ENCODE measurements at places on chromosomes 4 and X.

- DNase-seq = no peak
Measured at GRCh38 chr4:38834570-38834969, 22.0 kb downstream of the TLR6 start.

DNA sequence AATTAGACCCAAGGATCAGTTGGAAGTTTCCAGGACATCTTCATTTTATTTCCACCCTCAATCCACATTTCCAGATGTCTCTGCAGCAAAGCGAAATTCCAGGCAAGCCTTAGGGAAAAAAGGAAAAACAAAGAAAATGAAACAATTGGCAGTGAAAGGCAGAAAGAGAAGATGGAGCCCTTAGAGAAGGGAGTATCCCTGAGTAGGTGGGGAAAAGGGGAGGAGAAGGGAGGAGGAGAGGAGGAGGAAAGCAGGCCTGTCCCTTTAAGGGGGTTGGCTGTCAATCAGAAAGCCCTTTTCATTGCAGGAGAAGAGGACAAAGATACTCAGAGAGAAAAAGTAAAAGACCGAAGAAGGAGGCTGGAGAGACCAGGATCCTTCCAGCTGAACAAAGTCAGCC is at the start of gene PLP1:
Gene PLP1, plus strand, starts transcription at position 295 of the 400 bp plus-strand sequence. CDS start 156 bp downstream, outside the sequence.
- DNase-seq = no peak

GRCh38 chrX:91414713-91415112 is 19.9 kb upstream of the PABPC5 start:
- DNase-seq = no peak

DNA sequence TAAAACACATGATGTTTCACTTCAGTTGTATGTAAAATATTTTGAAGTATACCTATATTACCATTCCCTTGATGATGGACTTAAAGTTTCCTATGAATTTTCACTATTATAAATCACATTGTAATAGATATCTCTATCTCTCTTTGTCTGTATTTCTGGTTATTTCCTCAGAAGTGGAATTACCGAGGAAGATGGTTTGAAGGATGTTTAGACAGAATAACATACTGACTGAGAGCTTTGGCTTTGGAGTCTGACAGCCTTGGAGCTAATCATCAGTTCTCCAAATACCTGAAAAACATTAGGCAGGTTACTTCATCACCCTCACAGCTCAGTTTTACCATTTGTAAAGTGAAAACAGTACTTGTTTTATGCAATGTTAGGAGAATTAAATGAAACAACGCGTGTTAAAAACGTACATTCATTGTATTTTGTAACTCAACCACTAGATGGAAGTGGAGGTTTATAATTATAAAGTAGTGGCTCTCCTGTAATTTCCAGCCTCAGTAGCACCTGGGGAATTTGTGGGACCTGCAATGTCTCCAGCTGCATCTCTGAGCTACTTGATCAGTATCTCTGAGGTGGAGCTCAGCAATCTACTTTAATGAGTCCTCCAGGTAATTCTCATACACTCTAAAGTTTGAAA is 14.3 kb downstream of the JCHAIN start:
- DNase-seq = no peak

DNA sequence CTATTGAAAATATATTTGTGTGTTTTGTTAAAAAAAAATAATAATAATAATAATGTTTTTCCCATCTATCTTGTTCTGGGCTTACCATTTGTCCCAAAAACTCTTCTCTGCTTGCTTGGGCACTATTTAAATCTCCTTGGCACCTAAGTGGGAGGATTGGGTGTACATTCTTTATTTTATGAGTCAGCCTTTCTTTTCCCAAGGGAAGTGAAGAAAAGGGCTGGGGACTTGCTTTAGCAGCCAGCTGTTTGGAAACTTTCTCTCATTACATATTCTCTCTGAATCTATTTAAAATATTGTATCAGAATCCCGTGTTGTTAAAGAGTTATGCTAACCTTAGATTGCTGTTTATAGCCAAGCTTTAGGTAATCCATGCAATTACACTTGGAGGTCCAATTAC is 2332.4 kb downstream of the ARAP2 start:
- no peak for DNase-seq

DNA sequence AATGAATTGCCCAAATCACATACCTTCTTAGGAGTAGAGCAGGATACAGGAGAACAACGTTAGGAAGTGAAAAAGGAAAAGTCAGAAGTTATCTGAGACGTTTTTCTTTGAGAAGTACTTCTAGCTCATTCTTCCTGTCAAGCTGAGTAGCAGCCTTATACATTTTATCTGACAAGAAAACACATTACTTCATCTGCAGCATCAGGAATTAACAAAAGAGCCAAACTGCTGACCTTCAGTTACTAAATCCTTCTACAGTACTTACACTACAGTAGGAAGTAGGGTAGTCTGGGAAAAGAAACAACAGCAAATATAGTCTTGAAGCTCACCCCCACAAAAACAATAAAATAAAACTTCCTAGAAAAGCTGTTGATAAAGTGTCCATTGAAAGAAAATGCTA is 57.0 kb downstream of the ATP11C start:
- DNase-seq = no peak

DNA sequence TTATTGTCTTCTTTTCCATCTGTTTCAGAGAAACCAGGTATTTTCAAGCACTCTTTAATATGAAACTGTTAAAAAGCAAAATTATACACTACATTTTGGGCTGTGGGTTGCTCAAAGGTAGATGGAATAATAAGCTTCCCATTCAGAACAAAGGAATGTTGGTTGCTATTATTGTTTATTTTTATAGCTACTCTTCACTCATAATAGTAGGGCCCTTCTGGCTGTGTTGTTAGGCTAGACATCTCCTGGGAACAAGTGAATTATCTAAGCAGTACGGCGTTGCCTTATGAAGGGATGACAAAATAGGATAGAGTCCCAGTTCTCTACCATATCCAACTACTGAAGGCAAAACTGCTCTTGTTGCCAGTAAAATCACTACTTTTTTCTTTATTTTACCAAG is 34.2 kb downstream of the TENM3 start:
- DNase-seq = no peak

DNA sequence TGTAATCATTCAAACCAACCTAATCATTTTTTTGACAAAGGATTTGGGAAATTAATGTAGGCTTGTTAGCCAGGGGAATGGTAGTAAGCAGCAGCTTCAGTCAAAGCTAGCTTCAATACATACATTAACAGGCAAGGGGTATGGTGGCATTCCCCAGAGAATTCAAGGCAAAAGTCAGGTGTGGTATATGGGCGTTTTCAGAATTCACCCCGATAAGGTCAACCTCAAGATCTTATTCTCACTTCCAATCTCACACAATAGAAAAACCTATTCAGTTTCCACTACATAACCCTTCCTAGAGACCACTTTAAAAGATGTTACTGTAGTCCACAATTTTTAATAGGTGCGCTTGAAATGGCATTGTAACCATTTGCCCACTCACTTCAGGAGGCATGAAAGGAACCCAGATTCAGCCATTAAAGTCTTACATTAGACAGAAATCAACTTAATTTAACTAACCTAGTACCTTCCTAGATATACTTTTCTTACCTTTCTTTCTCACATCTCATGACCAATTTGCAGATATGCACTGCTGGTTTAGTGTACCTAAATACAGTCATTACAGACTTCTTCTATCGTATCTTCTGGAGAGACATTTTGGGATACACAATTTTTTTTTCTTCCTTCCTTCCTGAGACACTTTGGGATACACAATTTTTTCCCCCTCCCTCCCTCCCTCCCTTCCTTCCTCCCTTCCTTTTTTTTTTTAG is 34.9 kb downstream of the MAML3 start:
- DNase-seq = no peak

DNA sequence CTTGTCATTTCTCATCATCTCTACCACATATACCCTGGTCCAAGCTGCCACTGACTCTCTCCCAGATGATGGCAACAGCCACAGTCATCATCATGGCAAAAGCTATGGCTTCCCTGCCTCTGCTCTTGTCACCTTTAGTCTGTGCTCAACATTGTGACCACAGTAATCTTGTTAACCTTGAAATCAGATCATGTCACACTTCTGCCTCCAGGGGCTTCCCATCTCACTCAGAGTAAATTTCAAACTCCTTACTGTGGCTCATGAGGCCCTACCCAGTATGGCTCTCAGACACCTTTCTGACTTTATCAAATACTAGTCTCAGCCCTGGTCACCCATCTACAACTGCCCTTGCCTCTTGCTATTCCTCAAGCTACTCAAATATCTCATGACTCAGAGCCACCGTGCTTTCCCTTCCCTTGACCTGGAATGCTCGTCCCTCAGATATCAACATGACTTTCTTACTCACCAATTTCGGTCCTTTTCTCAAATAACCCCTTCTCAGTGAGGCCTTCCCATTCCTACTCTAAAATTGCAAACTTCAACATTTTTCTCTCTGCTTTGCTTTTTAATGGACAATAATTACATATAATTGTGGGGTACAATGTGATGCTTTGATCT is 41.1 kb upstream of the STIM2 start:
- DNase-seq = no peak

GRCh38 chr4:31290836-31291235 is 570.7 kb downstream of the PCDH7 start:
- no peak for DNase-seq

DNA sequence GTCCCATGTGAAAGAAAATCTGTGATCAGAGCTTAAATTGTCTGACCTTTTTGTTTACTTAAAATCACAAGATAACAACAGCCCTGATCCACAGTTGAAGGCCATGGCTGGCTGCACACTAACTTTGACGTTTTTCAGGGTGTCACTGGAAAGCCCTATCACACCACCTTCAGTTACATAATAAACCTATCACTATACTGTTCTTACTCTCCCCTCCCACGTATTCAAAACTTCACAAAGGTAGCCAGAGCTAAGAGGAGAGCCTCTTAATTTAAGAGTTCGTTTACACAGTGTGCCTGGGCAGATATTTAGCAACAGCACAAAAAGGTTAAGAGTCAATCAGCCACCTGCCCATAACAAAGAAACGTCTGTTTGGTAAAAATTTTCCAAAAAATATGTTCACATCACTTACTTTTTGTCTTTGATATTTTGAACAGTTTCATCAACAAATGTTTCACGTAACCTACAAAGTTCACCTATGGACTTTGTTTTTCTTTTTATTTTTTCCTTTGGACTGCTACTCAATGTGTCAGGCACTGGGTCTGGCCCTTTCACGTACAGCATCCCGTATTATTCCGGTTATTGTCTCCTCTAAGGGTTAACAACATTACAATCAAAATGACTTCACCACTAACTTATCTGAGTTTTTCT is 25.0 kb downstream of the RFC1 start:
- DNase-seq = no peak

DNA sequence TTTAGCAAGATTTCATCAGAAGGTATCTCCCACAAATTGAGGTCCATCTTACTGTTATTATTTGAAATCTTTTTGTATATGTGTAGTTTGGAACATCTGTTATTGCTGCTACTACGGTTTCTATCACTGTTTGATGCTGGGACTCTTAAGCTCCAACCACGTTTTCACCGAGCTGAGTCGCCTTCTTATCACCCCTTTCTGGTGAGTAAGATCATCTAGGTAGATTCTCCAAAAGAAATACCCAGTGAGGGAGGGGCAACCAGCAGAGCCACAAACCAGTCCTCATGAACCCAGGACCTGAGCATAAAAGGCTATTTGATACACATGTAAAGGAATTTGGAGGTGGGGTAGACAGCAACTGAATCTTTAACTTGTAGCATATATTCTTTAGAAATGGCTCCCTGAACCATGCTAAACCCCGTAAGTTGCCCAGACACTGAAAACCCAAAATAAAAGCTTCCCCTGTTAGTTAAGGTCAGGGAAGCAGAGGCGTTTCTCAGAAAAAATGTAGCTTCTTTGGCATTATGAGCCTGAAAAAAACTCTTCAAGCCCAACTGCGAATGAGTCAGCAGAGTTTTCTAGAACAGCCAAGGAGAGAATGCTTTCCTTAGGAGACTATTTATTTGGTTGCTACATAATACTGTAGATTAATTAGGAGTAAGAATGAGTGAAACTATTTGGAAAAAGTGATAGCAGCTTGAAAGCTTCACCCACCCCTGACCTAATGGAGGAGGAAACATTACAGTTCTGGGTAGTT is 53.8 kb upstream of the ATXN3L start:
- DNase-seq = no peak
